Activated CD8-positive, alpha-beta memory T cell treated with anti-CD3 and anti-CD28 coated beads, Interleukin-2, amount 50 U/mL, for 48 hours (primary cell): ENCODE measurements at places on chromosomes 5 and 9.

GRCh38 chr5:139403418-139403786, 487 bp downstream of the SPATA24 start:
- no peak for DNase-seq

- no peak for DNase-seq
These were observed 87.2 kb downstream of the NTRK2 start for GRCh38 chr9:84756731-84757130.

- no peak for DNase-seq
These were observed 8.0 kb downstream of the ARL10 start for GRCh38 chr5:176373100-176373818.

GRCh38 chr9:26656003-26656870, 236.4 kb downstream of the CAAP1 start:
- no peak for DNase-seq

GRCh38 chr5:1536322-1536845, 12.6 kb upstream of the LPCAT1 start:
- peak; percentile 76 for DNase-seq

- DNase-seq: no peak
These were observed 30.4 kb downstream of the RASGRF2 start for GRCh38 chr5:80990527-80990926.

GRCh38 chr5:88644676-88645075, 238.3 kb downstream of the MEF2C start:
- DNase-seq: no peak

DNA sequence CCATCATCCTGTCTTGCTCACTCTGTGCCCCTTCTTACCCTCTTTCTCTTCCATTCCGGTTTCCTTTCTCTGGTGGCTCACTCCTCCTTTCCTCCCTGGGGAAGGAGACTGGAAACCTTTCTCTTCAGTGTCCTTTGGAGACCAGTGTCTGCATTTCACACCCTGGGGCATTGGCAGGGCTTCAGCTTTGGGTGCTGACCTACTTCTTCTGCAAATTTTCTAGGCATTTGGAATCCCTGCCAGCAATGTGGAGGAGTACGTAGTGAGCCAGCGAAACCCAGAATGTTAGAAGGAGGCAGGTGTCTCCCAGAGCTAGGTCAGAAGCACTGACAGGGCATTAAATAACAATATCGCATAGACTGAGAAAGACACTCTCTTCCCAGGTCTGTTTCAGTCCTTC, 122.2 kb downstream of the SLC28A3 start:
- no peak for DNase-seq

GRCh38 chr9:78712903-78713613, 416.1 kb downstream of the PSAT1 start:
- DNase-seq: no peak

DNA sequence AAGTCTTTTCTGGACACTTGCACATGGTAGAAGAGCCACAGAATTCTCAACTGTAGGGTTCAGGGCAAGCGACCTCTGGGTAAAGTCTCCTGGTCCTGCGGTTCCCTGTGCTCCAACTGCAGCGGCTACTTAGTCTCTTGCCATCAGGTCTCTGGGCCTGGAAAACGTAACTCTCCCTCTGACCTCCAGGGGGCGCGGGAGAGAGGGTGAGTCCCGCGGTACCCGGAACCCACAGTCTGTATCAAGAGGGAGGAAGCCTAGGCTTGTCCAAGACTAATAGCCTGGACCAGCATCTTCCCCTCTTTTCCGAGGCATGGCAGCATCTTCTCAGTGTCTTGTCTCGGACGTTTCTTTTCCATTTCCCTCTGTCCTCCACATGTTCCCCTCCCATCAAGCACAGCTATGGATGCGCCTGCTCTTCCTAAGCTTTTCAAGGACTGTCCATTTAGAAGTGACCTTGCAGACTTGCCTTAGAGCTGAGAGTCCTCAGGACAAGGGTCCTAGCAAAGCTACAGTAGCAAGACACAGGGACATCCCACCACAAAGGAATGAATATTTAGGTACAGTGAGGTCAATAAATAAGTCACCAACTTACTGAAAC, 59.3 kb downstream of the FSTL4 start:
- DNase-seq: peak; percentile 83

- no peak for DNase-seq
These were observed 3.5 kb downstream of the HEMGN start for GRCh38 chr9:97934321-97935115.
